Ovary (tissue), 10 donors: ENCODE measurements at places on chromosomes 2 and 18.

- no peak overlapping the region for H3K4me3 ChIP-seq
- no peaks in the 10 kb centered on the region for H3K27me3 ChIP-seq
- H3K4me1 ChIP-seq: no peaks in the 10 kb centered on the region
- no peak overlapping the region for H3K27ac ChIP-seq
These were observed 97.8 kb upstream of the GLI2 start for GRCh38 chr2:120637847-120638246.

- no peak for DNase-seq
- no peaks in the 10 kb centered on the region for H3K36me3 ChIP-seq
- no peaks in the 10 kb centered on the region for H3K27me3 ChIP-seq
- peaks cover 6% of the 10 kb centered on the region for H3K4me1 ChIP-seq
These were observed 133.3 kb downstream of the ZNF236 start for GRCh38 chr18:76955524-76956170.

DNA sequence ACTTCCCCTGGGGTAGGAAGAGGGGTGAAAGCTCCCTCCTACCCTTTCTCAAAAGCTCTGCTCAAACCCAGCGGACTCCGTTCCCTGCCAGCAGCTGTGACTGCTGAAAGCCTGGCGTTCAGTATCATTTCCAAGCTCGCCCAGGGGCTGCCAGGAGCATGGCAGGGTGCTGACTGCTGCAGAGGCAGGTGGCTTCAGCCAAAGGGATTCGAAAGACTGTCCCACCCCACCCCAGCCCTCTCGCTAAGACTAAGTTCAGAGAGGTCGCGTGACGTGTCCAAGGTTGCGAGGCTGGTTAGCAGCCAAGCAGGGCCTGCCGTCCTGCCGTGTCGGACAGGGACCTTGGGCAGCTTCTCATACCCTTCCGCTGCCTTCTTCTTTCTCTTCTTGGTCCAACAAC, 72.3 kb upstream of the RAB12 start:
- no peaks in the 10 kb centered on the region for H3K4me1 ChIP-seq
- H3K36me3 ChIP-seq: no peaks in the 10 kb centered on the region
- H3K27me3 ChIP-seq: no peaks in the 10 kb centered on the region
- DNase-seq: no peak
- H3K4me3 ChIP-seq: no peak overlapping the region
- H3K27ac ChIP-seq: no peak overlapping the region

DNA sequence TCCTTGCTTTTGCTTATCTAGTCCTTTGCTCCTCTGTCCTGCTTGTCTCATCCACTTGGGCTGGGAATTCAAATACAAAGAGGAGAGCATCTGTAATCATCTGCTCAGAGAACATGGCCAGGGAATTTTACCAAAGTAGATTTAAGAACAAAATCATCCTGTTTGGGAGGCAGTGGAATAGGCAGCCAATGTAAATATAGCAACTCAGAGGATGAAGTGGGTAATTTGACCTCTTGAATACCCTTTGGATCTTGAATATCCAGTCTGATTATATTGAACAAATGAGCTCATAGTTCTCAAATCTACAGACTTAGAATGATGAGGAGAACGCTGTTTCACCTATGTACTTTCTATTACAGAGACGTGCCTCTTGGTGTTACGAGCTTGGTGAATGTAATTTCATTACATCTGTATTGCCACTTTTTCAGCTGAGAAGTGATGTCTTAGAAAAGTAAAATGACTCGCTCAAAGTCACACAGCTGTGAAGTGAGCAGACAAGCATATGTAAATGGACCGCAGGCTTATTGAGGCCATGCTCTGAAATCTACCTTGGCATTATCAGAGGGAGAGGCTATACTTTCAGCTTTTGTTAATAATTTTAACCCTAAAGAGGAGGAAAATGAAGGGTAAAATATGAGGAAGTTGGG, 266.3 kb downstream of the MTX2 start:
- H3K4me3 ChIP-seq: no peak overlapping the region
- no peaks in the 10 kb centered on the region for H3K36me3 ChIP-seq

GRCh38 chr2:16322308-16323125, 343.1 kb downstream of the CYRIA start:
- no peak for DNase-seq
- peaks cover 2% of the 10 kb centered on the region for H3K4me1 ChIP-seq
- H3K4me3 ChIP-seq: no peak overlapping the region
- no peaks in the 10 kb centered on the region for H3K36me3 ChIP-seq
- H3K27ac ChIP-seq: no peak overlapping the region

GRCh38 chr2:236583621-236584203, 14.1 kb downstream of the ACKR3 start:
- no peaks in the 10 kb centered on the region for H3K27me3 ChIP-seq
- DNase-seq: no peak
- no peak overlapping the region for H3K4me3 ChIP-seq
- peaks cover 2% of the 10 kb centered on the region for H3K4me1 ChIP-seq
- H3K36me3 ChIP-seq: no peaks in the 10 kb centered on the region
- H3K27ac ChIP-seq: no peak overlapping the region

- no peak overlapping the region for H3K27ac ChIP-seq
- no peaks in the 10 kb centered on the region for H3K36me3 ChIP-seq
- H3K4me1 ChIP-seq: no peaks in the 10 kb centered on the region
These were observed 35.0 kb downstream of the PIKFYVE start for GRCh38 chr2:208300847-208301618.

- no peak overlapping the region for H3K27ac ChIP-seq
- no peak overlapping the region for H3K4me3 ChIP-seq
- H3K4me1 ChIP-seq: no peaks in the 10 kb centered on the region
- H3K36me3 ChIP-seq: no peaks in the 10 kb centered on the region
- H3K27me3 ChIP-seq: no peaks in the 10 kb centered on the region
These were observed 9.1 kb downstream of the TPRKB start for GRCh38 chr2:73728043-73728442.
